Mammary epithelial cell (primary cell): ENCODE measurements at places on chromosomes 1 and 21. TPM values are rescaled to one million over a fixed set of nuclear protein-coding genes. Genes with fewer than 3 reads are reported as not detected.

- peak; percentile 79 for DNase-seq
Measured at GRCh38 chr1:11531314-11531870, 52.4 kb downstream of the DISP3 start.

- no peak for DNase-seq
Measured at GRCh38 chr1:172338295-172338735, 82.2 kb upstream of the C1orf105 start.

- no peak for DNase-seq
Measured at GRCh38 chr21:39593522-39593921, 19.2 kb upstream of the B3GALT5 start.

- DNase-seq = no peak
Measured at GRCh38 chr1:81921851-81922462, 121.2 kb downstream of the ADGRL2 start.

- peak; percentile 48 for DNase-seq
Measured at GRCh38 chr1:20753589-20753988, 21.1 kb upstream of the SH2D5 start.

GRCh38 chr1:183230413-183230812, 44.3 kb downstream of the LAMC2 start:
- DNase-seq = peak; percentile 66

- DNase-seq = no peak
Measured at GRCh38 chr1:55153031-55153430, 62.1 kb downstream of the USP24 start.

DNA sequence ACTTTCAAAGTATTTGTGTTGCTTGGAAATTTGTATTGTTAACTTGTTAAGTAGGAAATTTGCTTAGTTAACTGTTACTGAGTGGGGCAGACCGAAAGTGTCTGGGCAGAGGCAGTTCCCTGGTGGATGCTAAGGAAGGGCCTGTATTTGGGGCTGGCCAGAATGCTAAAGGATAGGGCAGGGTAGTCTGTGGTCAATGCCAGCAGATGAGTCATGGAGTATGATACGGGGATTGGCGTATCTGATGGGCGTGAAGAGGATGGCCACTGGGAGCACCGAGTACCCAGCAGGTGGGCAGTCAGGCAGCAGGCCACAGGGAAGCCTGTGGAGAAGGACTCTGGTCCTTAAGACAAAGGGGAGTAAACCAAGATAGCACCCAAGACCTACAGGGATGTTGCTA, 46.6 kb upstream of the SCAF4 start:
- DNase-seq = no peak

Gene RSPH1
- 0.35 TPM for polyA plus RNA-seq

Gene CELA2A
- polyA plus RNA-seq = not detected
